ENCODE measurements at places on chromosomes 1 and 21. TPM values are rescaled to one million over a fixed set of nuclear protein-coding genes. Genes with fewer than 3 reads are reported as not detected.

Gene RIMKLA
- total RNA-seq, result not detected

- DNase-seq, result peak; percentile 24
Measured at GRCh38 chr1:86706018-86706635, 1.8 kb downstream of the SH3GLB1 start.

Gene LORICRIN
- total RNA-seq, result not detected

GRCh38 chr1:41560496-41560895 is 76.0 kb upstream of the EDN2 start:
- DNase-seq, result no peak

Gene COL9A2
- 0.13 TPM for total RNA-seq

Gene SIK1
- 33.2 TPM for total RNA-seq

All from bronchial epithelial cell (primary cell).